Esophagus muscularis mucosa (tissue), 4 donors: ENCODE measurements at places on chromosomes 11 and 22.

DNA sequence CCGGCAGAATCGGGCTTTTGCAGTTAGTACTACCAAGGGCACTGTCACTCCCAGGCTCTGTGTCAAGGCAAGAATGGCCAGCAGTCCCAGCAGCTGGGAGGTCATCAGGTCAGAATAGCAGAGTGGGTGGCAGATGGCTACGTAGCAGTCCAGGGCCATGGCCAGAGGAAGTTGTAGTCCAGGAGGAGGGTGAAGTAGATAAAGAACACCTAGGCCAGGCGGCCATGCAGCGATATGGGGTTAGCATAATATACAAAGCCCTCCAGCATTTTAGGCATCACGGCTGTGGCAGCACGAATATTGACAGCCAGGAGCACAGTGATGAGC lies 52.1 kb downstream of the RRM1 start:
- DNase-seq: no peak

DNA sequence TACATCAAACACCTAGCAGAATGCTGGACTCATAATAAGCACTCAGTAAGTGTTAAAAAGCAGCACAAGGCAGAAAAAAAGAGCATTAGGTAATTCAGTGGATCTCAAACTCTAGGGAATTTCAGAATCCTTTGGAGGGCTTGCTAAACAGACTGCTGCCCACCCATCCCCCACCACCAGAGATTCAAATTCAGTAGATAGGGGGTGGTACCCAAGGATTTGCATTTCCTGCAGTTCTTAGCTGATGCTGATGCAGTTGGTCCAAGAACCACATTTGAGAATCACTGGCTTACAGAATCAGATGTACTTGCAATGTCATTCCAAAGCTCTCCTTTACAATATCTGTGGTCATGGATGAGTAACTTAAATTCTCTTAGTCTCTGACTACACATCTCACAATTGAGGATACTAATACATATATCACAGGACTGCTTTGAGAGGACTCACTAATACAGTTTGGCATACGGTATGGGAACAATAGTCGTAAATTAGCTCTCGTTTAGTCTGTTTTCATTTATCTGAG lies 664.5 kb downstream of the KCNA4 start:
- no peak for DNase-seq

DNA sequence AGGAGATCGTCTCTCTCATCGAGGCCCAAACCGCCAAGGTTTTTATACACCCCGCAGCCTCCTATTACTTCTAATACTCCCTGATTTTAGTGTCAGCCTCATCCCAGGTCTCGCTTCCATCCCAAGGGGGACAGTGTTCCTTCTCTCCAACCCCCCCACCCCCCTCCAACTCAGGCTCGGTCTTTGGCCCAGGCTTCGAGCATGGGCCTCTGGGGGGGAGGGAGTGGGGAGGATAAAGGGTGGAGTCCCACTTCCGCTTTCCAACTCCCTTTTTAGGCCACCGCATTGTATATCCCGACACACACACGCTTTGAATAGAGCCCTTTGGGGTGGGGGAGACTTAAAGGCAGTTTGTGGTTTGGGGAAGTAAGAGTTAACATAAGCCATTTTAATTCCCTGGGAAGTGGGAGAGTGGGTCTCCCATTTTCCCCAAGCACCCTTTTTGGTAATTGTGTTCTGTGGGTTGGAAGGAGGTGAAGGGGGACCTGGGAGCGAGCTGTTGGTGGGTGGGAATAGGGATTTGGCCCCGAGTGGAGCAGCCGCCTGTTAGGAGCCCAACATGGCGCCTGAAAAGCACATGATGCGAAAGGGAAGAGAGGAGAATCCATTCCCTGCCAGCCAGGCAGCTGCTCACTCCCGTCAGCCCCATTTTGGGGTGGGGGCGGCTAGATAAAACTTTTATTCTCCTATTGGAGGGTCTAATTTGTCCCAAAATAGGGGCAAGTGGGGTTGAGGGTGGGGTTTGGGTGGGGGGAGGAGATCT lies 844 bp downstream of the PCF11 start:
- DNase-seq: no peak

GRCh38 chr11:117908959-117909610 lies 20.1 kb downstream of the TMPRSS13 start:
- DNase-seq: no peak

DNA sequence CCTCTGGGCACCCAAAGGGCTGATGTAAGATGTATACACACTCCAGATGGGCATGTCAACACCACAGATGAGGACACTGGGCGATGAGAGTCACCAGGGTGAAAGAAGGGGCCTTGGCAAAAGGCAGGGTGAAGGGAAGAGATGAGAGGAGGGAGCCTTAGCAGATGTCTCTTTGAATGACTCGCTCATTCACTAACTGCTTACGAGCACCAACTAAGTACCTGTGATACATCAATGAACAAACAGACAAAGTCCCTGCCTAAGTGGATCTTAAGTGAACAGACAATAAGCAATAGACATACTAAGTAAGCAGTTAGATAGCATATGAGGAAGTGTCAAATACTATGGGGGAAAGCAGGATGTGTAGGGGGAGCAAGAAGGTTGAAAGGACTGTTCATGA lies 7.5 kb downstream of the ME3 start:
- DNase-seq: no peak

- DNase-seq: no peak
Measured at GRCh38 chr11:1129143-1129610, 28.6 kb upstream of the MUC5AC start.

DNA sequence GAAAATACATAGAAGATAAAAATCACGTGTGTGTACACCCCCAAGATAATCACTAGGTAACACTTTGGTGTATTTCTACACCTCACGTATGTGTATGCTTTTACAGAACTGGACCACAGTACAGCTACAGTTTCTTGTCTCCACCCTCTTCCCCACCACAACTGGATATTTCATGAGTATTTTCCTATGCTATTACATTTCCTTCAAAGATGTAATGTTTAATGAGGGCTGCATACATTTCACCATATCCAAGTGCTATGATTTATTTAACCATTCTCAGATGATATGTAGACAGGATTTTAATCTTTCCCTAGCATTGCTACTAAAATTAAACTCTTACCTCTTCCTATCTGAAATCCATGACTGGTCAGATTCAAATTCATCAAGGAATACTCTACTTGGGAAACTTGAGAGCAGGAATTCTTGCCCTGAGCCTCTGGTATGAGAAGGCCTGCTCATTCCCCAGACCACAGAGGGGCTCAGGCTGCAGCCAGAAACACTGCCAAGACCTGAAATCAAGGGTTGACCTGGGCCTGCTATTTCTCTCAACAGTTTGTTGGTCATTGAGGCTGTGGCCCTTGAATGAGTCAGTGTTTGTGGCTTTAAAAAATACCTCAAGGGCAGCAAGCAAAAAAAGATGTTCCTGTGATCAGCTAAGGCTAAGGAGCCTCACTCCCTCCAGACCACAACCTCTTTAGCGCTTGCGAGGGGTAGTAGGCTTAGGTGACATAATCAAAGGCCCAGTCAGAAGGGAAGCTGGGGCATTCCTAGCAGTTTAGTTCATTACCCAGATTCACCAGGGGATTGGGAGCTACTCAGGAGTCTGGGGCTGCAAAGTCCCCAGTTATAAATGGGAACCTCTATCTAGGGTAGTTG lies 55.5 kb downstream of the ABTB2 start:
- DNase-seq: no peak

GRCh38 chr11:69301455-69302401 lies 7.8 kb downstream of the MYEOV start:
- DNase-seq: no peak

DNA sequence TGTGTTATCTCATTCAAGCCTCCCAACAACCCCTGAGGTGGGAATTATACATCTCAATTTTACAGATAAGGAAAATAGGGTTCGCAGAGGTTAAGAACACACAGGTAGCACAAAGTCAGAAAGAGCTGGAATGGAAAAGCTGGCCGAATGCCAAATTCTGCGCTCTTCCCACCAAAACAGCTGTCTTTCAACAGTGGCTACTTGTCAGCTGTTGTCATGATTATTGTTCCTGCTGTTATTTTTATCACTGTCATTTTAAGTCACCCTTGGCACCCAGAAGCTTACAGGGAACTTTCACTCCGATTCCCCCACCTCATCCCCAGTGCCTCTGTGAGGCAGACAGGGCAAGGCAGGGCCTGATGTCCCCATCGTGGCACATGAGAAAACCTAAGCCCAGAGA lies 74.5 kb upstream of the CSNK2A3 start:
- no peak for DNase-seq

GRCh38 chr11:72586321-72587090 lies 87.7 kb downstream of the PDE2A start:
- DNase-seq: no peak

- DNase-seq: no peak
Measured at GRCh38 chr11:8834379-8834778, 76.6 kb upstream of the AKIP1 start.

GRCh38 chr11:87097582-87097981 lies 59.8 kb downstream of the TMEM135 start:
- DNase-seq: no peak

- DNase-seq: no peak
Measured at GRCh38 chr22:37012956-37013355, 6.3 kb downstream of the TST start.

- no peak for DNase-seq
Measured at GRCh38 chr11:87726506-87726905, 448.7 kb downstream of the RAB38 start.

GRCh38 chr11:95792700-95793099 lies 2.4 kb downstream of the CEP57 start:
- no peak for DNase-seq

GRCh38 chr11:115220423-115220822 lies 283.8 kb downstream of the CADM1 start:
- no peak for DNase-seq

GRCh38 chr22:29994027-29994715 lies 86.1 kb upstream of the HORMAD2 start:
- DNase-seq: no peak

- DNase-seq: peak; percentile 47
Measured at GRCh38 chr11:45303316-45303715, 17.2 kb upstream of the SYT13 start.

- no peak for DNase-seq
Measured at GRCh38 chr11:24739637-24740036, 242.8 kb downstream of the LUZP2 start.

DNA sequence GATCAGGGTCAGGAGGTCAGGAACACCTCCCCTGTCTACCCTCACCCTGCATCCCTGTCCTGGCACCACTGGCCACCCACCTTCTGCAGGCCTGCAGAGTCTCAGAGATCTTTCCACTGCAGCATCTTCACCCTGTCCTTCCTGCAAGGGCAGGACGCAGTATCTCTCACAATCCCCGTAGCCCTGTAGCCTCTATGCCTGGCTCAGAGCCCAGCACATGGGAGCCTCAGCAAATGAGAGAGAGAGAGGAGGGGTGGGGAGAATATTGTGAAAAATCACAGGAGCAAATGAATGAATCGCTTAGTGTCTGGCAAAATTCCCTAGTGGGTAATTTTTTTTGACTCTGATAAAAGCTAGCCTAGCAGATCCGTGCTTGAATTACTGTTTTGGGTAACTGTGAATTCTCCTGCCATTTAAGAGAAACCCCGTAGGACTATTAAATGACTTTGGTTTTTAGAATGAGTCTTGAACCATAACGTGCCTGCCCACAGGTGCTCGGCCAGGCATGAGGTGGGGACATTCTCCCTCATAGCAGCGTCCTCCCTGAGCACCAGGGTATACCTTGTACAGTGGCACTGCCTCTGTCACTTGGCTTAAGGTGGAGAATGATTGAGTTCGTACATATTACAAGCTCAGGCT lies 91.5 kb downstream of the MORC2 start:
- no peak for DNase-seq

DNA sequence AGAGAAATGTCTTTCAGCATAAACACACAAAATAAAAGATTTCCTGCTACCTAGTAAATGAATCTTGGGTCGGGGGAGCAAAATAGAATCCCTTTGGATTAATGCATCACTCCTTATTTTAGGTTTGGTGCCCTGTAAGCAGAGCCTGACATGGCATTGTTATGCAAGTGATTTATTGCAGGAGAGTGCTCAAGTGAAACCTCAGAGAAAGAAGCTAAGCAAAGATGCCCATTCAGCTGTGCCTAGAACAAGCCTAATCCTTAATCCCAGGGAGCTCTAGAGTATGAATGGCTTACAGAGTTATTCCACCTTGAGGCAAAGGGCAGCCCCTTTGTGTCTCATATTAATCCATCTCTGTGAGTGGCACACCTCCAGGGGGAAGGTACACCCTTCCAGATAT lies 21.1 kb downstream of the C11orf87 start:
- DNase-seq: no peak

GRCh38 chr22:24706054-24706453 lies 68.5 kb downstream of the PIWIL3 start:
- no peak for DNase-seq

GRCh38 chr22:29244785-29245625 lies 22.8 kb downstream of the RHBDD3 start:
- DNase-seq: no peak

DNA sequence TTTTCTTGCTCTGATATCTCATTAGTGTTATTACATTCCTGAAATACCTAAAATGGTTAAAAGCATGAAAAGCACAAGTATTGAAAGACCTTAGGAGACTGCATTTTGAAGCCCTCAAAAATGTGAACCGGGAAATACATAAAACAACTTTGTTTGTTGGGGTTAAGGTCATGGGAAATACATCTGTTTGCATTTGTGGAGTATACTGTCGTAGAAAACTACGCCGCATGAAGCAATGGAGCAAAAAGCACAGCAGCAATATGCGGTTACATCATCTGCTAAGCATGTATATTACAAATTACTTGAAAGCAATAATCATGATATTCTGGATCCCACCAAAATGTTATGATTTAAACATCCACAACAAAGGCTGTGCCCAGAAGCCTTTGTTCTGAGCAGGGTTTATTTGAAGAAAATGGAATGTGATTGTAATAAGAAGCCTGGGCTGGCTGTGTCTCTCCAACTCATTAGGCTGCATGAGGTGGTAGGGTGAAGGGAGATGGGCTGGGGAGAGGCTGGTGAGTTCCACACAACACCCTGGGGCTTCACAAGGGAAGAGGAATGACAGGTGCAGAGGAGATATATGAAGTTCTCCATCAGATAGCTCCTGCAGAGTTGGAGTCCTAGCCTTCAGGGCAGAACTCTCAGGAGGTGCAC lies 64.7 kb upstream of the LIN7C start:
- no peak for DNase-seq

DNA sequence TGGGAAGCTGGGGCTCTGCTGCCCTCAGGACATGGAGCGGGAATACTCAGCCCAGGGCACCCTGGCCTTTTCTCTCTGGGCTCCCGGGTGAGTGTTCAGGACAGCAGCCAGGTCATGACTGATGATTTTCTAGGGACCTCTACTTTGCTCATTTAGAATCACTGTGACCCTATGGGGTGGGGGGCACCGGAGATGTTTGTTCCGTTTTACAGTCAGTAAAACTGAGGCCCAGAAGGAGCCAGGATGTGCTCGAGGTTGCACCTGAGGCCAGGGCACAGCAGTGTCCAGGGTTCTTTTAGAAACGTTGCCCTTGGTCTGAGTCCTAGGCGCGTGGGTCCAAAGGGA lies 48.1 kb downstream of the SMIM38 start:
- no peak for DNase-seq

DNA sequence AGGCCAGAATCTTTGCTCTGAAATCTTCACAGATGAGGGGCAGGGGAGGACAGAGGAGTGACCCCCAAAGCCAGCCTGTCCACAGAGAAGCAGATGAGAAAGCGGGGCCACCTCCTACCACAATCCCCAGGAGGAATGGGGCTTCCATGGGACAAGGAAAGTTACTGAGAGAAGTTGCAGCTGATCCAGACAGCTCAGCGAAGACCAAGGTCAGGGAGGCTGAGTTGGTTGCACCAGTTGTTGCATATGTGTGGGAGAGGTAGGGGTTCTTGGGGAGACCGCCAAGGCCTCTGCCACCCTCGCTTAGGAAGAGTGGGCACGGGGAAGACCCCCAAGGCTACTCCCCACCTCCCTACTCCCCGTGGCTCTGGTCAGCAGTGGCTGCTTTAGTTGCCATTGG lies 81.6 kb upstream of the EIF3D start:
- DNase-seq: no peak
